ENCODE measurements at places on chromosomes 6 and 20.

DNA sequence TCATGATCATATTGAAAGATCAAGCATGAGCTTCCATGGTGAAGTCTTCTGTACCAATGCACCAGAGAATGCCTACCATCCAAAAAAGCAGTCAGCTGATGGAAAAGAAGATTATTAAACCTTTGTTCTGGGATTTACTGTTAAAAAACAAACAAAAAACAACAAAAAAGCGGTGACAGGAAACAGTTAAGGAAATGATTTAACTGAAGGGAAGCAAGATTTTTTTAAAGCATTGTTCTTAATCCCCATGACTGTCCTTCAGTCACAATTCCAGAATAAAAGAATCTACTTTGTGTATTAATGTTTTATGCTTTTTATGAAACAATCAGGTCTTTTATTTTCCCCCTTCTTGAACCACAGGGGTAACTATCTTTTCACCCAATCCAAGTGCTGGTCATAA is 23.9 kb downstream of the FAM162B start:
- DNase-seq, result no peak

- no peak for DNase-seq
These were observed 14.7 kb upstream of the RAB22A start for GRCh38 chr20:58294497-58295455.

DNA sequence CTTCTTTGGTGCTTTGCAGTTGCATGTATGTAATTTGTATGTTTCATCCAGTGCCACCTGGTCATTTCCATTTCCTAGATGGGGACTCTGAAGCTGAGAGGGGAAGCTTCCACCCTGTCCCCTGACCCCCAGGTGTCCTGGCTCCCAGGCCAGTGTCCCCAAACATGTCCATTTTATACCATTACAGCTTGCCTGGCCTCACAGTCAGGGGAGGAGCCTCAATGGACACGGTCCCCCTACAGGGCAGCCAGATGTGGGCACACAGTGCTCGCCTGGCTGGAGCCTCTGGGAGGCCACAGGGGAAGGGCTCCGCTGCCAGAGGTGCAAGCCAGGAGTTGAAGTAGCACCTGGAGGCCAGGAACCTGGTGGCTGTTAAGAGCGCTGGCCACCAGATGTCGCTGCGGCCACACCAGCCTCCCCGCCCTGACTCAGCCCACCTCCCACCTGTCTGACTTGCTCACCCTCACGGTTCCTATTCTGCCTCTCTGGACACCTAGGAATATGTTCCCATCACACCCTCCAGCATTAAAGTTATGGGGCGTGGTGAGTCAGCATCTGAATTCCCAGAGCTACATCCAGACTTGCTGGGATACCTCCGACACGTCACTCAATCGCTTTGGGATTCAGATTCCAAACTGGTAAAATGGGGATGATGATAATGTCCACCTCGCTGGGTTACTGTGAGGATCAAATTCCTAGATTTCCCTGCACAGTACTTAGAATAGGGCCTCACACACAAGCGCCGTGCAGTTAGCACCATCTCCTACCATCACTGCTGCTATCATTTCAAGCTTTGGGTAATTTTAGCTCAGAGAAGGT is 107.4 kb downstream of the SULF2 start:
- DNase-seq, result peak; percentile 46

GRCh38 chr6:163608204-163608644 is 193.7 kb downstream of the QKI start:
- DNase-seq, result no peak

GRCh38 chr20:50655311-50655880 is 35.9 kb downstream of the RIPOR3 start:
- DNase-seq, result peak; percentile 96

GRCh38 chr6:129542705-129543104 is 167.3 kb downstream of the ARHGAP18 start:
- no peak for DNase-seq

DNA sequence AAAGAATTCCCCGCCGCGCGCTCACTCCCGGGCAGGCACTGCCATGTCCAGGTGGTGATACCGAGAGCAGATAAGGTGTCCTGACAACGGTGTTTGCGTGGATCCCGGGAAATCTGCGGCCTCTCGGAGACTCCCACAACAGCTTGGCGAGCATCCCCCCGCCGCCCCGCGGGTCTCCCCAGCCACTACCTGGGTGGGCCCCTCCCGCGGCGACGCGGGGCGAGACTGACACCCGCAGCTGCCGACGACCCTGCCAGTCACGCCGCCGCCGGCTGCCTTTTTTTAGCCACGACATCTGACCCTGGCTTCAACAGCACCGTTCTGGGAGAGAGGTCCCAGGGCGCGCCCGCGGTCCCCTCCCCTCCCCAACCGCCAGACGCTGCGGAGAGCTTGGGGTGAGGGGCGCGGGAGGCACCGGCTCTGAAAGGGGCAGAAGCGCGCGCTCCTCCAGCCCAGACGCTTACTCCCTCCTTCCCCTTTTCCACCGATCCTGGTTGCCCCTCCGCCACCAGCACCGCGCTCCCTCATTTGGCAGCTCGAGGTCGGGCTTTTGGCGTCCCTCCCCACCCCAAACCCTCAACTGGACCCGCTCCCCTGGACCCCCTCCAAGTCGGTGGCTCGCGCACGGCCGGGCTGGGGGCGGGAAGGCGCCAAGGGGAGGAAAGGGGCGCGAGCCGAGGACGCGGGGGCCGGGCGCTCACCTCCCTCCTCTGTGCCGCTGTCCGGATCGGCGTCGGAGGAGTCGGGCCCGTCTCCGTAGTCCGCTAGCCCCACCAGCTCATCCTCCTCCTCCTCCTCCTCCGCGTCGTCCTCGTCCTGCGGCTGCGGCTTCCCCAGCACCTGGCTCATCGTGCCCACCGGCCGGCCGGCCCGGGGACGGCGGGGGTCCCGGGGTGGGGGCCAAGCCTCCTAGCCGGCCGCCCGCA is 665 bp downstream of the RRAGD start:
- DNase-seq, result no peak

GRCh38 chr6:127902933-127903332 is 2.1 kb upstream of the THEMIS start:
- no peak for DNase-seq

DNA sequence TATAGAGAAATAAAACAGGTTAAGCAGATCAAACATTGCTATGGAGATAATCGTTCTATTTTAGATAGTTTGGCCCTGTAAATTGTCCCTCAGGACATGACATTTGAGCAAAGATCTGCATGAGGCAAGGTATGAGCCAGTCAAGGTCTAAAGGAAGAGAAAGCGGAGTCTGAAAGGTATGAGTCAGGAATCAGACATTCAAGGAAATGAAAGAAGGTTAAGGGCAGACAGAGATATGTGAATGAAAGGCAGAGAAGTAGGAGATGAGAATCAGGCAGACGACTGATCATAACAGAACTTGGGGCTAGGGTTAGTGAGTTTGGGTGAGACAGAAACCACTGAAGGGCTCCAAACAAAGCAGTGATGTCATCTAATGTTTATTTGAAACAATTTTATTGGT is 775.8 kb downstream of the MAFB start:
- DNase-seq, result no peak

GRCh38 chr20:46509523-46509922 is 3.8 kb downstream of the ZNF334 start:
- DNase-seq, result no peak

- peak; percentile 78 for DNase-seq
These were observed 46.7 kb downstream of the TRERF1 start for GRCh38 chr6:42405021-42405420.

- no peak for DNase-seq
These were observed 117.6 kb downstream of the TFAP2B start for GRCh38 chr6:50936277-50936681.

DNA sequence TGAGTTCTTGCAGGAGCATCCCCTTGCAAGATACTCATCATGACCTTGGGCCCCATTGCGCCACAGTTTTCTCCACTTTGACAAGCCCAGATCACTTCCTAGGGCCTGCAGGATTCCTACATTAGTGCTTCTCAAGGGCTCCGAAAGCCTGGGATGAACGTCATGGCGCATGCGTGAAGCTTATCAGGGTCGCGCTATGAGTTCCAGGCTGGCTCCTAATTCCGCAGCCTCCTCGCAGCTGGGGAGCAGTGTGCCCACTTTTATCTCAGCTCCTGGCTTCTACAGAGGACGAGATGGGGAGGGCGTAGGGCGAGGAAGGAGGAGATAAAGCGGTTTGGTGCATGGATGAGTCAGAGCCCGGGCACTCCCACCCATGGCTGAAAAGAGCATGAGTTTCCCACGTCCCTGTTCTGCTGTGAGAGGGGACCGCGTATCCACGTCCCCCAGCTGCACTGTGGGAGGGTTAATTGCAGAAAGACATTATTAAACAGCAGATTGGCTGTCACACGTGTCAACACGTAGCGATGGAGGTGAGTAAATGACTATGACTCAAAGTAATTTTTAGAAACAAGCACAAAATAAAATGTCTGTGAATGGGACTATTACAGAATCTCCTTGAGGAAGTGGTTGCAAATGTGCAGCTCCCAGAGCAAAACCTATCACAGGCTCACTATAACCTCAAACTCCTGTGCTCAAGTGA is 72.9 kb upstream of the DSP start:
- DNase-seq, result peak; percentile 83

DNA sequence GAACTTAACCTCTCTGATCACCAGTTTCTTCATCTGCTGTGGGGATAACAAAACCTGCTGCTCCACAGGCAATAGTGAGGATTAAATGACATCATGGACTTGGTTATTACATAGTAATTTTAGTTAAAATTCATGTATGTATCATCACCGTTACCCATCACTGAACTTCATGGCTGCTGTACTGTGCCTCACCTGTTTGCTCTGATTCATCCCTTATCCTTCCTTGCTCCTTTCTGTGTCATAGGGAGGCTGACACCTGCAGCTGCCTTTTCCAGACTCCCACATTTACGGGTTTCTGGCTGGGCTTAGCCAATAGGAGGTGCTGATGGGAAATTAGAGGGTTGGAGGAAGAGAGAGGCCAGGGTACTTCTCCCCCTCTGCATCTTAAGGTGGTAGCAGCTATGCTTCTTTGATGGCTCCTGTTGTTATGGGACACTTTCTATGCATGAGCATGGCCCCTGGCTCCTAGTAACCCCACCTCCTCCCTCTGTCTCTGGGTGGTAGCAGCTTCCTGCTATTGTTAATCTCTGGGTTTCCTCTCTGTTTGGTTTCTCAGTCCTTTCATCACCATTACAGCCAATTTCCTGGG is 332.1 kb downstream of the DHX35 start:
- DNase-seq, result no peak

GRCh38 chr6:14335071-14335470 is 217.5 kb downstream of the CD83 start:
- DNase-seq, result no peak

DNA sequence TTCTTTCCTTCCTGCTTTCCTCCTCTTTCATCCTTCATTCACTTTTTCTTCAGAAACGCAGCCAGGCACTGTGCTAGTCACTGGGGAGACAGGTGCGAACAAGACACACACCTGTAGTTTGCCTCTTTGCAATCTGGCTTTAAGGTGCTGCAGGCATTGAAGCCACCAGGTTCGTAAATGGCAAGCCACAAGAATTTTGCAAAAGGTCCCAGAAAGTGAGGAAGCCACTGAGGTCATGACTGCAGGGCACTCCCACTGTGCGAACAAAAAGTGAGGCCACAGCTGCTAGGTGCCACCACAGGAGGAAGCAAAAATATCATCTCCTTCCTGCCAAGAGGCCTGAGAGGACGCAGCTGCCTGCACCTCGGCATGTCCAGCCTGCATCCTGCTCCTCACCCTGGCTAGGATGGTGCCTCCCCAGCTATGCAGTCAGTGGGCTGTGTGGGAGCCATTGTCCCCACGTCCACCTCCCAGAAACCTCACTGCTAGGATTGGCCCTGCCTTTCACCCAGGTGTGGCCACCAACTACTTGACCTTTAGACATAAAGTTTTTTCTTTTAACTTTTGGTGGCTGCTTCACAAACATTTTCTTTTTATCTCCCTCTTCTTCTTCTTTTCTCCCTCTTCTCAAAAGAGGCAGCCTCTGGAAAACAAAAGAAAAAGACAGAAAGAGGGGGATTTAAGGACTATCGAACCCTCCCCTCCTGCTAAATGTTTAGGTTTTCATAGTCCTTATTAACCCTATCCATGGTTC is 230.8 kb downstream of the BCAS1 start:
- DNase-seq, result no peak

DNA sequence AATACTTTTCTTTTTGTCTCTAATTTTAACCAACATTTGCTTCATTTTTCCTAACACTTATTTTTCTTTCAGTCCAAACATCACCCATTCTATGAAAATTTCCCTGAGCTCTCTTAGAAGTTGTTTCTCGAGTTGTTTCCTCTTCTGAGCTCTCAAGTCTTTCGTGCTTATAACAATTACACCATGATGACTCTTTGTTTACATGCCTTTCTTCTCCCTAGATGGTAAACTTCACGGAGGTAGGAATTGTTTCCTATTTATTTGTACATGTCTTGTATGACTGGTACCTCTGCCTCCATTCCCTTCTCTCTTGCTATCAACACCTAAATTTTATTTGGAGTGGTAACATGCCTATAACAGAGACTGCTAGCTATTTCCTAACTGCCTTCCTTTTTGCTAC is 6.4 kb downstream of the BLOC1S5 start:
- peak; percentile 13 for DNase-seq

GRCh38 chr20:41304424-41305079 is 13.0 kb downstream of the ZHX3 start:
- no peak for DNase-seq

DNA sequence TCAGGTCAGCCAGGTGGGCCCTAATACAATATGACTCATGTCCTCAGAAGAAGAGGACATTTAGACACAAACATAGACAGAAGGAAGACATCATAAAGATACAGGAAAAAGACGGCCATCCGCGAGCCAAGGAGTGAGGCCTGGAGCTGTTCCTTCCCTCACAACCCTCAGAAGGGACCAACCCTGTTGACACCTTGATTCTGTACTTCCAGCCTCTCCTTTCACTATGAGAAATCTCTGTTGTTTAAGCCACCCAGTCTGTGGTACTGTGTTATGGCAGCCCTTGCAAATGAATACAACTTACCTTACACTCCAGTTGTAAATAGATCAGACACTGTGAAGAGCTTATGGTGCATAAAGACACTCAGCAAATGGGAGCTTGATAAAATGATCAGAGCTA is 199.7 kb downstream of the SAMD5 start:
- DNase-seq, result no peak

GRCh38 chr6:9089724-9090123 is 654.4 kb upstream of the SLC35B3 start:
- no peak for DNase-seq

- peak; percentile 86 for DNase-seq
These were observed 326.7 kb upstream of the NOX3 start for GRCh38 chr6:155782320-155782731.

DNA sequence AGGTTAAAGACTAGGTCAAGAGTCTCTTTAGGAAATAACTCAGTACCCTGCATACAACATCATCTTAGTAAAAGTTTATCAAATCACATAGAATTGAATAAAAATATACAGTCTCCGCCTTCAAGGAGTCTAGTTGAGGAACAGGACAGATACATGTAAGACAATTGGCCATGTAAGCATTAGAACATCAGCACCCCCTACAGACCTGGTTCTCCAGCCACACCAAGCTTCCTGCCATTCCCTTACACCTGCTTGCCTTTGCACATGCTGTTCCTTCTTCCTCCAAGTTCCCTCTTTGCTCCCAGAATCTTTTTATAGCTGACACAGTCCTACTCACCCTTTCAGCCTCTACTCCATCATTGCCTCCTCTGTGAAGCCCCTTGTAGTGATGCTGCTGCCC is 187.8 kb upstream of the LRFN2 start:
- no peak for DNase-seq

- DNase-seq, result no peak
These were observed 177.4 kb upstream of the RREB1 start for GRCh38 chr6:6930223-6930880.

- no peak for DNase-seq
These were observed 3.1 kb upstream of the MAP3K5 start for GRCh38 chr6:136795386-136795785.

All from cardiac fibroblast (primary cell).